ENCODE measurements at places on chromosomes 3 and 15.

GRCh38 chr3:121703973-121704372, 43.3 kb upstream of the HCLS1 start:
- no peak for DNase-seq

DNA sequence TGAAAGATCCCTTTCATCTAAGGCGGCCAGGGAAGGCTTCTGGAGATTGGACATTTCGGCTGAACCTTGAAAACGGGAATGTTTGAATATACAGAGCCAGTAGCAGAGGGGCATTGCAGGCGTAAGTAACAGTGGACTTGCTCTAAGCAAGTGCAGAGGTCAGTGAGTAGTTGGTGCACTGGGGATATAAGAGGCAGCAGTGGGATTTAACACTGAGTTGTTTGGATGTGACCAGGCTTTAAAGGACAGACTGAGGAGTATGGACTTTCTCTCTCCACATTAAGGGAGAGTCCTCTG, 1.3 kb downstream of the ARNT2 start:
- no peak for DNase-seq

- DNase-seq = no peak
Observed at GRCh38 chr15:95324656-95325055, 1005.8 kb upstream of the NR2F2 start.

DNA sequence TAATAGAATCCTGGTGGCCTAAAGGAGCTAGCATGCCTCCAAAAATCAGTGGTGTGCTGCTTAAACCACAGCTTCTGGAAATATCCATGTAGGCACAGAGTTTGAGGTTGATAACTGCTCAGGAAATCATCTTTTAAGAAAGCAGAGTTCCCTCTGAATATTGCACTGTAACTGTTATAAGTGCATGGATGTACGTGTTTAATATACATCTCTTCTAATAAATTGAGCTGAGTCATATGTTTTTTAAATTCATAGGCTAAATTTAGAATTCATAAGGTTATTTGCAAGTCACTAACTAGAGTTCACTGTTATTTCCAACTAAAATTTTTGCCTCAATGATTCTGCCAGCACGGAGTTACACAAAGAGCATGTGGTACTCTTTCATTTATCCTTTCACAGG, 68.9 kb downstream of the MYH15 start:
- DNase-seq = no peak

DNA sequence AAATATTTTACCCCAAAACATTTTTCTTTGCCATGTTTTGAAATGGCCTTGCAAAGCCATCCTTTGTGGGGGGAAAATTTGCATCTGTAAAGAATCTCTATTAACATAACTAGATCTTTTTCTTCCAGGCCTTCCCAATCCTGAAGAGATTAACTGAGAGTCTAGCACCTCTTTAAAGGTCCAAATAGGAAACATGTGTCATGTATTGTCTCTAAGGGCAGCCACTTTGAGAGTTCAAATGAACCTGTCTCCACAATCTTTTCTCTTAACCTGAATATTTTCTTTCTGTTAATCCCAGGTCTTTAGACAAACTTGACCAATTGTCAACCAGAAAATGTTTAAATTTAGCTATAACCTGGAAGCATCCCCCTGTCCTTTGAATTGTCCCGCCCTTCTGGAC, 236.6 kb upstream of the PROK2 start:
- no peak for DNase-seq

- no peak for DNase-seq
Observed at GRCh38 chr3:32865383-32865782, 47.6 kb downstream of the TRIM71 start.

GRCh38 chr3:195613468-195614069, 29.8 kb upstream of the APOD start:
- DNase-seq = no peak

DNA sequence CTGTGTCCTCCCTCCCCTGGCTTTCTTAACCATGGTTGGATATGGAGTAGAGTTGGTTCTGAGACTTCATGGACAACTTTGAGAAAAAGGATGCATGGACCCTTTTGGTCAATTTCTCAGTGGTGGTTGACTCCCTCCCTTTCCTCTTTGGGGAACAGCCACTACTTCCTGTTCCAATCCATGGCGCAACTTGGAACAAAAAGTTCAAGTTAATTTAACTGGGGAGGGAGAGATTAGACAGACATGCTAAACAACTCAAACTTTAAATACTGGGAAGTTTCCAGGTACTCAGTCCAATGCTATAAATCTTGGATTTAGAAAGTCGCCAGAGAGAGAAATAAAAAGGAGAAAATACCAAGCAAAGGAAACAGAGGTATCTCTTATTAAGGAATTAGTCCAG, 202.2 kb downstream of the PDZRN3 start:
- DNase-seq = no peak

DNA sequence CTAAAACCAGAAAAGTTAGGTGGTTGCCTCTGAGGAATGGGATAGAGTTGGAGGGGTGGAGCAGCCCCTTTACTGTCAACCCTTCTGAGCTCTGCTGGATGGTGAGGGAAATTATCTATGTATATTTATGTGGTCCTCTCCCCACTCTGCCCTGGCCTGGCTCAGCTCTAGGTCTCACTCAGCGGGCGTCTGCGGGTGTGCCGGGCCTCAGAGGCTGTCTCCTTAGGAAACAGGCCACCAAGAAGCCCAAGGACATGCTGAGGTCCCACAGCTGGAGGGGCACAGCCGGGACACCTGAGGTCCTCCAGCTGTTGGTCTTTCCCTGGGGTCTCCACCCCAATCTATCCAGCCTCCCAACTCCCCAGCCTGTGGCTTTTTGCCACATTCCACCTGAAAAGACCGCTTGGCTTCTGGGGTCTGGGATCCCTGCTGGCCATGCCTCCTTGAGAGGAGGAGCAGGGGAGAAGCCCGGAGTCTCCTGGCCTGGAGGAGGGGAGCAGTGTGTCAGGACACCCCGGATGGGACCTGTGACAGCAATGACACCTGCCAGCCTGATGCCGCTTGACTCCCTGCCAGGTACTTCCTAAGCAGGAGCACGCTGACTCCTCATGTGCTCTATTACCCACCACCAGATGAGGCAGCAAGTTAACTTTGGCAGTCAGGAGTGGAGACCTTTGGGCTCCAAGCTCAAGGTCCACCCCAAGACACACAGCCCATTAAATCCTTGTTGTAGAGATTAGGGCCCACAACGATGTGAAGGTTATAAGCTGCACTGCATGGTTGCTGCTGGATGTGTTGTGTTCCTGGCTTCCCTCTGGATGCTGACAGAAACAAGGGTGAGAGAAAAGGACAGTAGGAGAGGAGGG, at the start of gene SLC28A1:
Gene SLC28A1 (plus strand): TSS at position 747 of the 866 bp plus-strand sequence. CDS start 3,099 bp downstream, outside the sequence.
- no peak for DNase-seq

- DNase-seq = no peak
Observed at GRCh38 chr3:113634782-113635474, 61.5 kb downstream of the USF3 start.

DNA sequence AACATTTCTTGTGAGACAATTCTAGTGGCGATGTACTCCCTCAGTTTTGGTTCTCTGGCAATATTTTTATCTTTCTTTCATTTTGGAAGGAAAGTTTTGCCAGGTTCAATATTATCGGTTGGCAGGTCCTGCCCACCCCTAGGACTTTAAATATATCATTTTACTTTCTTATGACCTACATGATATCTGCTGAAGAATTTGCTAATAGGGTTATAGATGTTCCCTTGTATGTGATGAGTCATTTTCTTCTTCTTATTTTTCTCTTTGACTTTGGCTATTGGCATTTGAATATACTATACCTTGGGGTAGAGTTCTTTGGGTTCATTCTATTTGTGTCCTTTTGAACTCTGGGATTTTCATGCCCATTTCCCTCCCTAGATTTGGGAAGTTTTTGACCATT, 89.7 kb downstream of the GMNC start:
- no peak for DNase-seq

DNA sequence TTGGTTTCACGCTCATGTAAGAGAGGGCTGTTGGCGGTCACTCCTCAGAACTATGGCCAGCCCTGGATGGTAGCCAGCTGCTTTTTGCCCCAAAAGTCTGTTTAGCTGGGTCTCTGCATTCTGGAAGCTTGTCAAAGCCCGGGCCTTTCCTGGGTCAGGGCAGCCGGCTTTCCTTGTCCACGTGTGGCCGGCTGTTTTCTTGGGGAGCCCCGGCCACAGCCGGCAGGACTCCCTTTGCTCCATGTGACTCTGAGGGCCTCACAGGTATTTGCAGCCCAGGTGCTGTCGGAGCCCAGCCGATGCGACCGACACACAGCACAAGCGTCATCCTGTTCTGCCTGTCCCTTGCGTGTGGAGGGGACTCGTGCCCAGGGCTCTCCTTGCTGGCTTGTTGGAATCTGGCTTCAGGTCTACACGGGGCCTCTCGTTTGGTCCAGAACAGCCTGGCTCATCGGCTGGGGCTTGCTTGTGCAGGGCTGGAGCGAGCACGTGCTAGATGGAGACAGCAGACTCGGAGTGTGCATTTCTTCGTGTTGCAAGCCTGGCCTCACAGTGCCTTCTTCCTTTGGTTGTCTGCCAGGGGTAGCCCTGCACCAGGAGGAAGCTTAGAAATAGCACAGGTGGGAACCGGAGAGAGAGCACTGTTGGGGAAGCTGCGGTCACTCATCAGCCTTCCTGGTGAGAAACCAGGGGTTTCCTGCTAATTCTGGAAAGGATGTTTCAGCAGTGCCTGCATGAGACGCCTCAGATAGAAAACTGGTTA, 51.5 kb downstream of the PGPEP1L start:
- DNase-seq = no peak

GRCh38 chr15:89114990-89115389, 26.7 kb downstream of the ABHD2 start:
- no peak for DNase-seq

- no peak for DNase-seq
Observed at GRCh38 chr15:61137105-61137792, 91.9 kb downstream of the RORA start.

GRCh38 chr15:74443100-74443909, 9.5 kb upstream of the SEMA7A start:
- no peak for DNase-seq

- DNase-seq = no peak
Observed at GRCh38 chr3:60268123-60268522, 983.1 kb downstream of the FHIT start.

GRCh38 chr3:184771301-184772127, 40.5 kb upstream of the VPS8 start:
- no peak for DNase-seq

GRCh38 chr3:20776286-20776685, 590.3 kb upstream of the SGO1 start:
- DNase-seq = no peak

- DNase-seq = no peak
Observed at GRCh38 chr15:100926258-100926657, 7.1 kb downstream of the LRRK1 start.

All from stimulated activated CD4-positive, alpha-beta T cell treated with anti-CD3 and anti-CD28 coated beads, Interleukin-1b, Interleukin-23, amount 100 ng/mL, for 1 hour (primary cell).